Activated T-cell treated with anti-CD3 and anti-CD28 coated beads, Interleukin-2, amount 50 U/mL, for 72 hours (primary cell): ENCODE measurements at places on chromosomes 4 and X.

DNA sequence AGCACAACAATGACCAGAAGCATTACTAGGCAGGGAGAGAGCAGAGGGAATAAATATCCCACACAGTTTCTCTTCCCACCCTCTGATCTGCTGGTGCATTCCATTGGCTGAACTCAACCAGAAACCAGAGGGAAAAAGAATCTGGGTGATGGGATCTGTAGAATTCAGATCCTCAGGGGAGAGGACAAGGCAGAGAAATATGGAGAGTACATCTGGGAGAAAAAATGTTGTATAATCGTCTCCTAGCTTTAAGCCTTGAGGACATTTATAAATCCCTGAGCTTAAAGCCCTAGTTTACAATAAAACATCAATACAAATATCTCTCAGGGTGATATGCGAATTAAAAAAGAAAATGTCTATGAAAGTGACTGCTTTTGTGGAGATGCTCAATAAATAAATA lies 368.1 kb upstream of the MAD2L1 start:
- DNase-seq: no peak

- DNase-seq: peak; percentile 0
These were observed 113.6 kb upstream of the TEX13C start for GRCh38 chrX:125205918-125206665.

GRCh38 chr4:40562208-40562607 lies 67.5 kb downstream of the RBM47 start:
- no peak for DNase-seq

GRCh38 chr4:10456595-10457254 lies 501 bp downstream of the ZNF518B start:
- DNase-seq: peak; percentile 71

GRCh38 chrX:8083286-8083685 lies 87.8 kb downstream of the VCX2 start:
- DNase-seq: no peak

DNA sequence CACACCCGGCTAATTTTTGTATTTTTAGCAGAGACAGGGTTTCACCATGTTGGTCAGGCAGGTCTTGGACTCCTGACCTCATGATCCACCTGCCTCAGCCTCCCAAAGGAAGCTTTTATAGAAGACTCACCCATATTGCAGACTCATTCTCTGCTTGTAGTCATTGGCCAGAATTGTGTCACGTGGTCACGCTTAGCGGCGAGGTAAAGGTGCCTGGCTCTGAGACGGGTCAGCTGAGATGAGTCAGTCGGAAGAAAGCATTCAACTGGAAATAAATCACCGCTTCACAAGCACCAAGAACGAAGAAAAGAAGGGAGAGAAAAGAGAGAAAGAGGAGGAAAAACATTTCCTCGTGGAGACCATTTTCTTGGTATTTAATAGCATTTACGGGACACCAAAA lies 218.8 kb upstream of the NOCT start:
- DNase-seq: no peak

GRCh38 chr4:100168521-100168920 lies 21.7 kb downstream of the DDIT4L start:
- DNase-seq: no peak

GRCh38 chr4:121668368-121669162 lies 28.2 kb downstream of the ANXA5 start:
- no peak for DNase-seq

GRCh38 chrX:13661735-13662288 lies 8.9 kb downstream of the TCEANC start:
- no peak for DNase-seq

DNA sequence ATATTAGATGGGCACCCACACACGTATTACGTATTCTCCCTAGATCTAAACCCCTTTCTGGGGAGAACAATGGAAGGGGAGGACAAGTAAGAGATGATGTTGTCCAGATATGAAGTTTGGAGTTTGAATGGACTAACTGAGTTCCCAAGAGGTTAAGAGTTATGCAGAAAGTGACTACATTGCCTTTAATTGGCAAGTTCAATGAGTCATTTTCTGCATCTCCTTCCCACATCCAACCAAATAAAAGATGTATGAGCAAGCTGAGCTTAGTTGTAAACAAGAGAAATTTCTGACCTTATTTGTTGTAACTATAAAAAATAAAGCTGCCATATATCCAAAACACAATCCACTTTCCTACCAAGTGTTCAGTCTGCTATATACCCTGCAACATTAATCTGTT lies 50.5 kb downstream of the TIGD2 start:
- no peak for DNase-seq

- DNase-seq: no peak
These were observed 109.5 kb downstream of the FRAS1 start for GRCh38 chr4:78166622-78167021.

DNA sequence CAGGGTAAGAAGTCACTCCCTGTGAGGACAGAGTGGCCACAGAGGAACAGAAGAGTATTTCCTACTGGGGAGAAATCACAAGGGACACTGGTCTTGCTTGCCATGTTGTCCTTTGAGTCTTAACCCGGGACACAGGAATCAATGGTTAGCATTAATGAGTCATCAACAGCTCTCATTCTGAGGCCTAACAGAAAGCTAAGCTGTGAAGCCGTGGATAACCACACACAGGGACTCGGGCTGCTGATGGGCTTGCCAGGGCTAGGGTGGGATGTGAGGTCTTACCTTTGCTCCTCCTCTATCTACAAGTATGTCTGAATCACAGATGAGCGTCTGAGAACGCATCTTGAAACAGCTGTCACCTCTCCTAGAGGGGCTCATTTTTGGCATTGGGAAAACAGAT lies 22.2 kb downstream of the HELT start:
- DNase-seq: no peak

DNA sequence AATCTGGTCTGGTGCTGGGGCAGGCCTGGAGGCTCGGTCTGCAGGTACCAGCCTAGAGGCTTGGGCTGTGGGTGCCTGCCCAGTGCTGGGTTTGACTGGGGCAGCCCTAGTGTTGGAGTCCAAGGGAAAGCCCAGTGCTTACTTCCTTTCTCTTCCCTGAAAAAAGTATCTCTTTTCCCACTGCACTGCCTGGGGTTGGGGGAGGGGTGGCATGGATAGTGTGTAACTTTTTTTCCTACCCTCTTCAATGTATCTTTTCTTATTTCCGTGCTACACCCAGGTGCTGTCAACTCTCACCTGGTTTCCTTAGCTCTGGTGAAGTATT lies 21.6 kb downstream of the KANTR start:
- DNase-seq: no peak

GRCh38 chr4:110769578-110769977 lies 146.7 kb upstream of the PITX2 start:
- DNase-seq: no peak

GRCh38 chr4:182488896-182489295 lies 245.7 kb downstream of the TENM3 start:
- no peak for DNase-seq

GRCh38 chr4:60259781-60260180 lies 940.3 kb upstream of the ADGRL3 start:
- no peak for DNase-seq

DNA sequence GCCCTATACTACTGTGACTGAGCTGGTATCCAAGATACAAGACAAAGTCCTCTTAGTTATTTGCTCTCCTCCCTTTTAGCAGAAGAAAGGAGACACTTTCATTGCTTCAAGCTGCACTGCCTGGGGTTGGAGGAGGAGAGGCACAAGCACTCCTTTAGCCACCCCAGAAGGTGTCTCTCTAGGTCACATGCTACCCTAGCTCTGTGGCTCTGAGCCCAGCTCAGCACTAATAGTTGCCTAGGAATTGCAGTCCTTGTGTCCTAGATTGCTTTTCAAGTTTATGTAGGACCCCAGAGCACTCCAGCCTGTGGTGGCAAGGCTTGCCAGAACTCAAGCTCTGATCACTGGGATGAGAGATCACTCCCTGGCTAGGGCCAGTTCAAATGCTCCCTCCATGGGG lies 24.4 kb upstream of the LHFPL1 start:
- no peak for DNase-seq

- no peak for DNase-seq
These were observed 56.0 kb upstream of the FBXW7 start for GRCh38 chr4:152591876-152592275.
